ENCODE measurements at places on chromosomes 7 and 10. TPM values are rescaled to one million over a fixed set of nuclear protein-coding genes. Genes with fewer than 3 reads are reported as not detected.

- no peak for DNase-seq
Observed at GRCh38 chr7:151937286-151937685, 19.0 kb upstream of the GALNTL5 start.

Gene HOXA7
- total RNA-seq, result 2.0 TPM

DNA sequence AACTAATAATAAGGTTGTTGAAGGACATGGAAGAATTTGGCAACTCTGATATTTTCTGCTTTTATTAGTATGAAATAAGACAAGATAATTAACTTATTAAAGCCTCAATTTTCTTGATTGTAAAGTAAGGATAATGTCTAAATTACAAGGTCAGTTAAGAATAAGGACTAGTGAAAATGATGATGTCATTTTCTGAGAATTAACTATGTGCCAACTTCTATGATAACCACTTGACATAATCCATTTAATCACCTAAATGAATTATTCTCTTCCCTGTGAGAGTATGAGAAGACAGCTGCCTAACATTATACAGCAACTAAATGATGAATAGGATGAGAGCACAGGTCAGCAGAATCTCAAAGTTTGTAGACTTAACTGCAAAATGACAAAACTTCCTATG is 1153.4 kb upstream of the POT1 start:
- DNase-seq, result no peak

GRCh38 chr10:47261121-47261520 is 38.9 kb upstream of the GDF10 start:
- no peak for DNase-seq

DNA sequence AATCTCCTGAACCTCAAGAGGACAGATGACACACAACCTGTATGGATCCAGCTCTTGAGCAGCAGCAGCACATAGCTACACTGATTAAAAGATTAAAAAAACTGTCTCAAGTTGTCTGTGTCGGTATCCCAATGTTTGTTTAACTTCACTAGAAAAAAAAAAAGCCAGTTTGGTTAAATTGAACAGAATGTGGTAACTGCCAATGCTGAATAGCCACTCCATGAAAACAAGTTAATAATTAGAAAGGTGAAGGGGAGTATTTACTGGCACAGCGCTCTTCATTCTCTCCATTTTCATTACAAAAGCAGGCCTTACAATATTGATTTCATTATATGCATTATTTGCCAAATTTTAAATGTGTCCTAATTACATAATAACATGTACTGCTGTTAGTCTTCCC is 47.6 kb downstream of the GDI2 start:
- no peak for DNase-seq

DNA sequence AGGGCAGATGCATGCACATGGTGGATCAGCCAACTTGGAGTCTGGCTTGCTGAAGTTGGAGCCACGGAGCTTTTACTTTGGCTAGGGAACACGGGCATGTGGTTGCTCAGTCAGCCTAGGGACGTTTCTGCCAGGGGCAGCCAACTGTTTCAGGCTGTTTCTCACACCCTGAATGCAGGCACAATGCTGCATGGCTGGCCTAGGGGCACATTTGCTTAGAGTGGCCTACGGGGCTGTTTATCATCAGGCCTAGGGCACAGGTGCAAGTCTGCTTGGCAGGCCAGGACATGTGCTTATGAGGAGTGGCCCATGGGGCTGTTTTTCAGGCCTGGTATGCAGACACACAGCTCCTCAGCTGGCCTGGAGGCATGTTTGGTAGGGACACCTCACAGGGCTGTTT is 107.4 kb downstream of the GSAP start:
- no peak for DNase-seq

GRCh38 chr10:75513292-75513885 is 82.0 kb downstream of the LRMDA start:
- no peak for DNase-seq

Gene FAM237B
- total RNA-seq, result not detected
